Fibroblast of the aortic adventitia (primary cell): ENCODE measurements at places on chromosomes 12 and 14.
A peak's percentile ranks its signal among the peaks of the same experiment; 100 is the strongest.

DNA sequence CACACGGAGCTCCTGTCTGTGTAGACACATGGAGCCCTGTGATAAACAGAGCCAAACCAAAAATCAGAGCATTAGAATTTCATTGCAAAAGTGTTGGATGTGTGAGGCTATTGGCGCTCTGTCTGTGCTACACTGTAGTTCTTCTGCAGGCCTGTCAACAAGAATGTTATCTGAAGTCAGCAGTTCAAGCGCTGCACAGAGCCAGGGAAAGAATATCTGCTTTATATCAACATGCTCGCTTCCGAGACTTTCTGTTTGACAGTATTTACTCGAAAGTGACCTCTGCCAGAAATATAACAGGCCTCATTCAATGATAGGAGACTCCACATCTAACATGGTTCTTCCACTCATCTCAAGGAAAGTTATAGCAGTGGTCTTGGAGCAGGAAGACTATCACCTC, 118.3 kb downstream of the CCER1 start:
- DNase-seq: peak; percentile 90

GRCh38 chr14:102255401-102256190, 49.4 kb downstream of the MOK start:
- peak; percentile 86 for DNase-seq

GRCh38 chr14:61438860-61439765, 117.7 kb downstream of the PRKCH start:
- peak; percentile 75 for DNase-seq

GRCh38 chr14:59819446-59820088, 51.0 kb downstream of the RTN1 start:
- no peak for DNase-seq
